ENCODE measurements at places on chromosomes 1 and 21.
A peak's percentile ranks its signal among the peaks of the same experiment; 100 is the strongest.

GRCh38 chr1:43834280-43835081 lies 99.1 kb upstream of the ARTN start:
- H3K36me3 ChIP-seq: peaks cover 11% of the 10 kb centered on the region
- peak overlapping the region; percentile 44 for H3K27ac ChIP-seq
- H3K27me3 ChIP-seq: no peaks in the 10 kb centered on the region
- H3K4me3 ChIP-seq: peak overlapping the region; percentile 8

DNA sequence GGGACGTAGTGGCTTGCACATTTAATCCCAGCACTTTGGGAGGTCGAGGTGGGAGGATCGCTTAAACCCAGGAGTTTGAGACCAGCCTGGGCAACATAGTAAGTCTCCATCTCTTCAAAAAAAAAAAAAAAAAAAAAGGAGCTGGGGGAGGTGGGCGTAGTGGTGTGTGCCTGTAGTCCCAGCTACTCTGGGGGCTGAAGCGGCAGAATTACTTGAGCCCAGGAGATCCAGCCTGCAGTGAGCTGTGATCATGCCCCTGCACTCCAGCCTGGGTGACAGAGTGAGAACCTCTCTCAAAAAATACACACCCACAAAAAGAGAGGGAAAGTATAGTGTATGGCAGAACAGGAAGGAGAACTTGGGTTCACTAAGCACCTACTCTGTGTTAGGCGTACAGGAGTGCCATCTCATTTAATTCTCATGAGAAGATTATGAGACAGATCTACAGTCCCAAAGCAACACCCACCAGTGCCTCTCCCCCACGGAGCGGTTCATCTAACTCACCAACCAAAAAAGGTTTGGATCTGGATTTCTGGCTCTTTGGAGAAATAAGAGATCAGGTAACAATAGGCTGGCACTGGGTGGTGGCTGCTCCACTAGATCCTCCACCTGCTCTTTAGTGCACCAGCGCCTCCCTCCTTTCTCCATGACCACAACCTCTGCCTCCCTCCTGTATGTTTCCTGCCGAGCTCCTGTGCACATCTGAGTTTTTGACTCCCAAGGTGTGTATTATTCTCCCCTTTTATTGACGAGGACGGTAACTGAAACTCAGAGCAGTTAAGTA lies 1.4 kb upstream of the TRAF5 start:
- peak overlapping the region; percentile 89 for H3K4me3 ChIP-seq
- DNase-seq: no peak
- no peaks in the 10 kb centered on the region for H3K36me3 ChIP-seq
- H3K27me3 ChIP-seq: peaks cover 25% of the 10 kb centered on the region
- H3K27ac ChIP-seq: no peak overlapping the region

- no peak overlapping the region for H3K27ac ChIP-seq
- peaks cover 1% of the 10 kb centered on the region for H3K4me1 ChIP-seq
- no peak overlapping the region for H3K4me3 ChIP-seq
- H3K27me3 ChIP-seq: no peaks in the 10 kb centered on the region
- H3K36me3 ChIP-seq: no peaks in the 10 kb centered on the region
Observed at GRCh38 chr21:42937960-42938605, 12.7 kb upstream of the ERVH48-1 start.

GRCh38 chr1:91057784-91058183 lies 35.9 kb upstream of the ZNF644 start:
- no peaks in the 10 kb centered on the region for H3K4me1 ChIP-seq
- H3K36me3 ChIP-seq: no peaks in the 10 kb centered on the region
- no peak for DNase-seq
- no peak overlapping the region for H3K4me3 ChIP-seq
- no peaks in the 10 kb centered on the region for H3K27me3 ChIP-seq
- H3K27ac ChIP-seq: no peak overlapping the region

- H3K4me3 ChIP-seq: no peak overlapping the region
- no peak overlapping the region for H3K27ac ChIP-seq
- H3K27me3 ChIP-seq: no peaks in the 10 kb centered on the region
- H3K36me3 ChIP-seq: no peaks in the 10 kb centered on the region
Observed at GRCh38 chr1:67264899-67265298, 42.8 kb upstream of the IL12RB2 start.

DNA sequence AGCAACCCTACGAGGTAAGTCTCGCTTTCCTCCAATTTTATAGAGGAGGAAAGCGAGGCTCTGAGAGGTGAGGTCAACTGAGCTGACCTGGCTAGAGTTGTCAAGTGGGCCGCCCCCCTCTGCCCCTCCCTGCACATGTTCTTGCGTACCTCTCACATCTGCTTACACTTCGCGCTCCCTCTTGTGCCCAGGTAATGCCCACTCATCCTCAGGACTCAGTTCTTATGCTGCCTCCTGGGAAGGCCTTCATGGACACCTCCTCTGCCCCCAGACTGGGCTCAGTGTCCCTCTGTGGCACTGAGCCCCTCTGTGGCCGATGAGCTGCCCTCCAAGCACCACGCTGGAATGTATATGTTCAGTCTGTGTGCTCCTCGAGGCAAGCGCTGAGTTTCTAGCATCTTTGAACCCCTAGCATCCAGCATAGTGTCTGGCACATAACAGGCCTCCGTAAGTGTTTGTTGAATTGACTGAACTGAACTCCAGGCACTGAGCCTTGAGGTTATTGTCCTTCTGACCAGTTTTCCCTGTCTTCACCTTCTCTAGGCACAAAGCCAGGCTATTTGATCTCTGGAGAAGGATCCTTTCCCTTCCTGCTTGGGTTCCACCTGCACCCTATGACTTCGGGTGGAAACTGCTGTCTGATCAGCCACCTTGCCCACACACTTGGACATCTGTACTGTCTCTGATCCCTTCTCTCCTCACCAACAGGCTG lies 13.5 kb downstream of the MOV10 start:
- H3K36me3 ChIP-seq: peaks cover 3% of the 10 kb centered on the region
- peak overlapping the region; percentile 93 for H3K27ac ChIP-seq
- H3K27me3 ChIP-seq: no peaks in the 10 kb centered on the region
- no peak overlapping the region for H3K4me3 ChIP-seq
- DNase-seq: no peak

DNA sequence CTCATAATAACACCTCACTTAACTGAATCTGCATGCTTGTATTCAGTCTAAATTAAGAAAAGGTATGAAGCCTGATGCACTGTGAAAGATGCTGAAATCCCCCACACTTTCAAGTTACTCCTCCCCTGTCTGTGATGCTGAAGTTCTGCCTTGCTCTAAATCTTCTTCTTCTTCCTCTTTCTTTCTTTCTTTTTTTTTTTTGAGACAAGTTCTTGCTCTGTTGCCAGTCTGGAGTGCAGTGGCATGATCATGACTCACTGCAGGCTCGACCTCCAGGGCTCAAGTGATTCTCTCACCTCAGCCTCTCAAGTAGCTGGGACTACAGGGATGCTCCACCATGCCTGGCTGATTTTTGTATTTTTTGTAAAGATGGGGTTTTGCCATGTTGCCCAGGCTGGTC lies 231.0 kb upstream of the B3GALT2 start:
- H3K4me3 ChIP-seq: no peak overlapping the region
- no peaks in the 10 kb centered on the region for H3K27me3 ChIP-seq
- H3K27ac ChIP-seq: no peak overlapping the region
- no peak for DNase-seq
- no peaks in the 10 kb centered on the region for H3K36me3 ChIP-seq
- no peaks in the 10 kb centered on the region for H3K4me1 ChIP-seq
